ENCODE measurements at places on chromosomes 1 and 21.

GRCh38 chr21:26528882-26529281 is 44.2 kb downstream of the CYYR1 start:
- DNase-seq: no peak

DNA sequence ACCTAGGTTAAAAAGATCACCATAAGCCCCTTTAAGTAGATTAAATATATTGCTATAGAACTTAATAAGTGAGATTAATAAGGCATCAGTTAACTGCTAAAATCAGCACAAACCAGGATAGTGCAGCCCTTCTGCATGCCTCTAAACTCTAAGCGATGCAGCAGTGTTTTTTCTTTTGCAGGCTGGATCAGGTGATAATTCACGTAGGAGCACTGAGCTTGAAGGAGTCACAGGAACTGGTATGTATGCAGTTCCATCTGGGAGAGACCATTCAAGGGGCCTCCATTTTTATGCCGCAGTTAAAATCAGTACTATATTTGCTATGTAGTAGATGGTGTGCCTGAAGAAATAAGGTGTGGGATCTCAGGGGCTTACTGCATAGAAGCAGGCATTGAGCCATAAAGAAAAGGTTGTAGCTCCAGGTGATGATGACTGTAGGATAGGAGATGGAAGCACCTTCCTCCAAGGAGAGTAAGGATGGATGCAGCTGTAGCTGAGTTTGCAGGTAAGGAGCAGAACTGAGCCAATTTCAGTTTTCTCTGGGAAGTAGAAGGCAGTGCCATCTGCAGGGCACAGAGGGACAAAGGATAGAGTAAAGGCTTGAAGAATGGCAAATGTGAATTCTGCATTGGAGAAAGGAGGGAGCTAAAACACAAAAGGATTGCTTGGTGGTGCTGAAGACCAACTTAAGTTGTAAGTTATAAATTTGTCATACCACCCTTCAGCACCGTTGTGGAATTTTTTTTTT is 22.6 kb downstream of the NPL start:
- no peak for DNase-seq

- DNase-seq: no peak
Observed at GRCh38 chr1:38724160-38725131, 135.1 kb downstream of the RRAGC start.

DNA sequence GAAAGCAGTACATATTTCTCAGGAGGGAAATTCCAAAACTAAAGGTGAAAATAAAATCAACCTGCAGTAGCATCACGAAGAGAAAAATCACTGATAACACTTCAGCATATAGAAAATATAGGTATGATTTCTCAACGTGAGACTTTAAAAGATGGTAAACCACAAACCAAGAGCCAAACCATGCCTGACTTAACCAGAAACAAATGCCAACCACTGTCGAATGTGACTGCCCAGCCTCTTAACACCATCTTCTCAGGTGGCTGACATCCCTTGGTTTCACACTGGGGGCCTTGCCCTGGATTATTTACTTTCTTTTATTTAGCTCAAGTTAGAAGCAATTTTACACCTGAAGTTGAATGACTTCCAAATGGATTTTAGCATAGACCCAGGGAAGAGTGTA is 10.1 kb downstream of the HMGCS2 start:
- no peak for DNase-seq

- no peak for DNase-seq
Observed at GRCh38 chr21:21813289-21813688, 815.1 kb downstream of the NCAM2 start.

DNA sequence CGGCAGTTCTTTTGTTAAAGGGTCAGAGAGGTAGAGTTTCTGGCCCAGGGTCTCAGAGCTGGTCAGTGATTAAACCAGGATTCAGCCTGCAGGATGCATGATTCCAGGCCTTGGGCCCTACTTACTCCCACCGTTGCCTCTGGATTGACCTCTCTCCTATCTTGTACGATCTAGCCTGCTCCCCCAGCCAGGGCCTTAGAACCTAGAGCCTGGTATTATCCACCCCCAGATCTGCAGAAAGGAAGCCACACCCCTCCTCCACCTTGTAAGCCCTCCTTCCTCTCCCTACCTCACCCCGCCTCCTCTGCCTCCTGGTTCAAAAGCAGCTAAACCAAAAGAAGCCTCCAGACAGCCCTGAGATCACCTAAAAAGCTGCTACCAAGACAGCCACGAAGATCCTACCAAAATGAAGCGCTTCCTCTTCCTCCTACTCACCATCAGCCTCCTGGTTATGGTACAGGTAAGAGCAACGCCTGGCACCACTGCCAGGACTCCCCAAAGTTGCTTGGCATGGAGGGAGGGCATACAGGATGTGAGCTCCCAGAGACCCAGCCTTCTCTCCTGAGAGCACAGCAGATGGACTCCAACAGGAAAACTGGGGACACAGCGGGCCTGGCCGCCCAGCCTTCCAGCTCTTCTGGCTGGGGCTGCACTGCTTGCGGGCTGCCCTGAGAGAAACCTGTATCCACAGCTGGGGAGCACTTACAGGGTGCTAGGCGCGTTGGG is at the start of gene CD52:
TSS of gene CD52 (plus strand) at position 347 of the 726 bp plus-strand sequence. CDS start at position 407, 60 bp downstream.
- DNase-seq: peak; percentile 89

- DNase-seq: no peak
Observed at GRCh38 chr1:111191496-111191895, 8.9 kb downstream of the DENND2D start.

DNA sequence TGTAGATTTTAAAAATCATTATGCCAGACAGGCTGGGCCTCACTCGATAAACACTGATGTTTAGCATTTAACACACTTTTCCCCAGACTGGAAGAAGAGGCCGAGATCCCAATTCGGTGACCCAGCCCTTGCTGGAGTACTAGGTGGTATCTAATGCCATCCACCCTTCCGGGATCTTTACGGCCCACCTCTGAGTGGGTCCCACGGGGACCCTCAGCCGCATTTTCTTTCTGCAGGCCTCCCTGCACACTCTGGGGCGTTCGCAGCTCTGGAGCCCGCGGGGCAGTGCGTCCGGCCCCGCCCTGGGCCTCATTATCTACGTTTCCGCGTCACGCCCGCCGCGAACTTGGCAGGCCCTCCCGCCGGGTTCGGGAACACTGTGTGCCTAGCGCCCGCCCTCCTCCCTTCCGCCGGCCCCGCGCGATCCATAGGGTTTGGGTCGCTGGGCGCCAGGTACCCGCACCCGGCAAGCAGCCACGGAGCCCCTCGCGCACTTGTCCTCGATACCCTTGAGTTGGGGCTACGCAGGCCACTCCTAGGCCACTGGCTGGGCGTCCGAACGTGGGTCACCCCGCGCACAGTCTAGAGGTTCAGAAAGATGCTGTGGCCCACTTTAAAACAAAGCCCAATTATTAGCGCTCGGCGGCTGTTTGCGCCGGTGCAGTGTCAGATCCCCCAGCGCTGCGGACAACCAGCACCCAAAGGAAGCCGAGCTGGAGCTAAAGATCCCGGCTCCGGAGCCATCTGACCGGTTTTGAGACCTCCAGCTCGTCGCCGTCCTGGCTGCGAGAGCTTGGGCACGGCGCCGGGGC is 950 bp upstream of the EVA1C start:
- DNase-seq: peak; percentile 95

- DNase-seq: no peak
Observed at GRCh38 chr1:94599095-94599813, 57.7 kb upstream of the F3 start.

DNA sequence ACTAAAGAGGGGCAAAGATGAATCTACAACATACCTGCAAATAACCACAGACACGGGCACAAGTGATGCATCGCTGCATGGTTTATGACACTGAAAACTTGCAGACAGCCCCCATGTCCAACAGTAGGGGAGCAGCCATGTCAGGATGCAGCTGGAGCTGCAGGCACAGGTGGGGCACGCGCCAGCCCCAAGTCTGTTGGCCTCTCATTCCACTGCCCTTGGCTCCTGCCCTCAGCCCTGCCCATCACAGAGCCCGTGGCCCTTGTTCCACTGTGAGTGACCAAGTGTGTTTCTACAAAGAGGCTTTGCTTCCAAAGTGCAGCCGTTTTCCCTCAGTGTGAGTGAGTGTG is 3.2 kb upstream of the PADI4 start:
- DNase-seq: no peak

GRCh38 chr1:76872944-76873343 is 5.7 kb downstream of the ST6GALNAC5 start:
- DNase-seq: no peak

DNA sequence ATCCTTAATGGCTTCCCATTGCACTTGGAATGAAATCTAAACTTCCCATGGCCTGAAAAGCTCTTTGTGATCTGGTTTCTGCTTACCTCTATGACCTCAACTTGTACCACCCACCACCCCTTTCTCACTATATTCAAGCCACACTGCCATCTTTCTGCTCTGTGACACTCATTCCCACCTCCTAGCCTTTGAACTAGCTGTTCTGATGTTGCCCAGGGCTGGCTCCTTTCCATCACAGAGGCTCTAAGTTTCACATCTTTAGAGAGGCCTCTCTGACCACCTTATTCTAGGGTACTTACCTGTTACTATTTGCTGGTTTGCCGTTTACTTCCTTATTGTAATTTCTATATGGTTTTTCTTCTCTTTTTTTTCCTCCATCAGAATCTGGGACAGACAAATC is 4.2 kb downstream of the MPZL1 start:
- DNase-seq: no peak

DNA sequence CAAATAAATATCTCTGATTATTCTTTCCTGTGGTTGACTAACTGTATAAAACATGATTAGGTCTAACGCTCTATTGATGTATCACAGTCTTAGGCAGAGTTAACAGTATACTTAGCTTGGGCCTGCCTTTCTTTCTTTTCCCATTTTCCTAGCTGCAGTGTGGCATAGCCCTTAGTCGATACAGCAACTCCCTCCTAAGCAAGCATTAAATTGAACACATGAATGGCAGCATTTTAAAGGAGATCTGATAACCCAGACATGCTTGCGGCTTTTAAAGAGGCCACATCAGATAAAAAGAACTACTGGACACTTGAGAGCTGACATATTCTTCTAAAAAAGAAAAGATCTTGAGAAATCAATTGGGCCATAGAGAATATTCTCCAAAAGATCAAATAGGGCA is 312.0 kb upstream of the TMPRSS15 start:
- no peak for DNase-seq

GRCh38 chr1:29256394-29256793 is 20.1 kb downstream of the PTPRU start:
- DNase-seq: no peak

DNA sequence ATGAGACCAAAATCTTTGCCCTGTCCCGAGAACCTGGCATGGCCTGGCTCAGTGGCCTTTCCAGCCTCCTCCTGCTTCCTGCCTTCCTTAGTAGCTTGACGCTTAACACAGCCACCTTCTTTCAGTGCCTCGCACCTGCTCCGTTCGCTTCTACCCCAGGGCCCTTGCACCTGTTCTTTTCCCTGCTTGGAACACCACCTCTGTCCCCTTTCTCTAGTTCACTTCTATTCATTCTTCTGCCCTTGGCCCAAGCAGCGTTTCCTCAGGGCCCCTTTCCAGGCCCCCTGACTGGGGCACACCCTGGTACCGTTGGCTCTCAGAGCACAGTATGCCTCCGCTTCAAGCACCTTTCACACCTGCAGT is 9.0 kb upstream of the HTR6 start:
- no peak for DNase-seq

- DNase-seq: no peak
Observed at GRCh38 chr1:68213843-68214242, 18.5 kb downstream of the WLS start.

DNA sequence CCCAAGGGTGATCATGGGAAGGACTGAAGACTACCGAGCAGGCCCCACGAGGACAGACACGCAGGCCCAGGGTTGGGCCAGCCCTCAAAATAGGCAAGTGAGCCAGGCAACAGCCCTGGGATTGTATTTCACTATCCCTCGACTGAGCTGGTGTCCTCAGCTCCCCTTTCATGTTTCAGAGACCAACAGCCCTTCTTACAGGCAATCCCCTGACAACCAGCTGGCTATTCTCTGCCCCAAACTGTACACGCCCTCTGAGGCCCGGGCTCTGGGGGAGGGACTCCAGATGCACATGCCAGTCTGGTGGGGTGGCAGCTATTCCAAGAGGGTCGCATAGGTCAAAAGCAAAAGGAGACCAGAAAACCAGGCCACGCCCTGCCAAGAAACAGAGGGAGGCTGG is 243.0 kb downstream of the TOMM20 start:
- no peak for DNase-seq

DNA sequence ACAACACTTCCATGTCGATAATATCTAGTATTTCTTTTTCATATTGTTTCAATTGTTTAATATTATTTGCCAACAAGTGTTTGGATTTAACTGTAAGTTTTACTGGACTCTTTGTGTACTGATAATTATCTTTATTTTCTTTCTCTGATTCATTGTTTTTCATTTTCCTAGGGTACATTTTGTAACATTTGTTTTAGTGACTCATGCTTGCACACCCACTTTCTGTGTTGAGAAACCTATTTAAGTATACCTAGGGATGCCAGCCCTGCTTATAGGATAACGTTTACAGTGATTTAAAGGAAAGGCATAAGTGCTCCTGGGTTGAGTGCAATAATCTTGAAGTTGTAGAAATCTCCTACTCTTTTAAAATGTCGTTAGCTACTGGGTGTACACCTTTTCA is 1386.0 kb upstream of the ADGRL4 start:
- no peak for DNase-seq

DNA sequence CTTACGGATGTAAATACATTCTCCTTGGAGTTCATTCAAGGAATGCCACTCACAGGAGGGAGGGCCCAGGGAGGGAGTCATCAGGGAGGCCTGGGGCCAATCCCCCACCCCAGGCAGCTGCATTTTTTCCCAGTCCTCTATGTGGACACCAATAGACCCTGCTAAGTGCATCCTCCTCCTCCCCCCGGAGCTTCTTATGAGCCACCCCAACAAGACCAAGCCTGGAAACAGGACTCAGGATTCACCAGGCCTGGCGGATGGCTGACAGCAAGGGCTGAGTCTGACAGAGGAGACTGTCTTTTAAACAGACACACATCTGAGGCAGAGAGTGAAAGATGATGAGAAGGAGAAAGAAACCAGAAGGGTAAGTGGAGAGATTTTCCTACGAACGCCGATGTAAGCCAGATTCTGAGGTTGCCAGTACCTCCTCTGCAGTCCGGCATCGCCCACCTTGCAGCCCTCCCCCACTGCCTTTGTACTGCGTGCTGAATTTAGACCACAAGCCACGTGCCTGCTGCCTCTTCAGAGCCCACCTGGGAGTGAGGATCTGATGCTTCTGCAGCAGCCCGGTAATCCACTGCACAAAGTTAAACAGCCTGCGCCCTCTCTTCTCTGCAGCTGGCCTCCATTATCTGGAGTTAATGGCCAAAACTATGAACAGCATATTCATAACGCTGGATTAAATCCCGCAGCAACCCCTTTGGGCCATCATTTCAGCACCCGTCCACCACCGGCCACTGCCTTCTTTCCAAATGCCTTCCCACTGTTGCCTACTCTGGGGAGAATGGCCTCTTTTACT is 17.6 kb upstream of the SFPQ start:
- no peak for DNase-seq

- peak; percentile 37 for DNase-seq
Observed at GRCh38 chr1:20726118-20726911, 6.2 kb downstream of the SH2D5 start.

All from Peyer's patch (tissue), 4 donors.